ENCODE measurements at places on chromosomes 2 and 18.

DNA sequence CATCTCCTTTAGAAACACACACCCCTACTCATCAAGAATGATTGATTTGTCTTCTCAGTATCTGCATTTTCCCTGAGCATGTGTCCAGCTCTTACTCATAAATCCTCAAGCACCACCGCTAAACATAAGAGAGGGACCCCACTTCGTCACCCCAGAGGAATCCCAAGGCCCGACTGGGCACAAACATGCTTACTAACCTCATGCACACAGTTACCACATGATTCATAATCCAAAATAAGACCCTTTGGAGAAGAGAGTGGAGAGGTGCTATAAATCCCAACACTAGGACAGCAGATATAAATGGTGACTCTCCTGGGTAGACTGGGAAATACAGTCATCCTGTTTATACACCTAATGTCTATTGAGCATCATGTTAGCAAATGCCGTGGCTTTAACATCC lies 843.2 kb upstream of the ID2 start:
- DNase-seq: no peak

DNA sequence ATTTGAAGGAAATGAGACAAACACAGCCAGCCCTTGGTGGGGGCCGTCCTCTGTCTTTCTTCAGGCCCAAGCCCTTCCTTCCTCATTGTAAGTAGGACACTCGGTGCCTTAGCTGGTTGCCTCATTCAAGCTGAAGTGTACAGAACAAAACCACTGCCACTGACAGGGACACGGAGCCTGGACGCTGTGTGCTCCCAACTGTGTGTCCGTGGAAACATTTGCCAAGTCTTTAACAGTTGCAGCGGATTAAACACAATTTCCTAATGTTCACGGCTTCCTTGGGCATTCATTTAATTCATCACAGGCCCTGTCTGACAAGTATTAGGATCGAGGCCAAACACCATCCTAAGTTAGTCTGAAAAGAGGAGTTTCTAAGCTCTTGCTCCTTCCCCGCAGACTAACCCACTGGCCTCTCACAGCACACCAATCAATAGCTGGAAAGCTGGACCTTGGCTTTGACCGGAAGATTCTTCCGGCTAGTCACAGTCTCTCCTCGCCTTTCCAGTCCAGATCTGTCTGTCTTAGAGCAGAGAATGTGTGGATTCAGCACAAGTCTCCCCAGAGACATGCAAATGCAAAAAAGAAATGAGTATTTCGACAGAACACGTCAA lies 68.7 kb upstream of the ACSL3 start:
- DNase-seq: peak; percentile 61

- DNase-seq: no peak
Observed at GRCh38 chr2:200451511-200451910, 58.4 kb downstream of the KCTD18 start.

DNA sequence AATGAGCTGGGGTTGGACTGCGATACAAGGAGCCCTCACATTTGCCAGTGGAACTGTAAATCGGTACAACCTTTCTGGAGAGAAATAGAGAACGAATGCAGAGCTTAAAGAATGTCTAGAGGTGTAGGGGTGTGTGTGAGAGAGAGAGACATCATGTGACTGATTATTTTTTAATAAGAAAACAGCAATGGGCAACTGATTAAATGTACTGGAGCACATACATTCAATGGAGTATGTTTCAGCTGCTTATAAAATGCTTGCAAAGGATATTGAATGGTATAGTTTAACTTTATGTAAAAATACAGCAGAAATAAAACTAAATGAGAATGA lies 391 bp upstream of the TMEM17 start:
- DNase-seq: no peak

DNA sequence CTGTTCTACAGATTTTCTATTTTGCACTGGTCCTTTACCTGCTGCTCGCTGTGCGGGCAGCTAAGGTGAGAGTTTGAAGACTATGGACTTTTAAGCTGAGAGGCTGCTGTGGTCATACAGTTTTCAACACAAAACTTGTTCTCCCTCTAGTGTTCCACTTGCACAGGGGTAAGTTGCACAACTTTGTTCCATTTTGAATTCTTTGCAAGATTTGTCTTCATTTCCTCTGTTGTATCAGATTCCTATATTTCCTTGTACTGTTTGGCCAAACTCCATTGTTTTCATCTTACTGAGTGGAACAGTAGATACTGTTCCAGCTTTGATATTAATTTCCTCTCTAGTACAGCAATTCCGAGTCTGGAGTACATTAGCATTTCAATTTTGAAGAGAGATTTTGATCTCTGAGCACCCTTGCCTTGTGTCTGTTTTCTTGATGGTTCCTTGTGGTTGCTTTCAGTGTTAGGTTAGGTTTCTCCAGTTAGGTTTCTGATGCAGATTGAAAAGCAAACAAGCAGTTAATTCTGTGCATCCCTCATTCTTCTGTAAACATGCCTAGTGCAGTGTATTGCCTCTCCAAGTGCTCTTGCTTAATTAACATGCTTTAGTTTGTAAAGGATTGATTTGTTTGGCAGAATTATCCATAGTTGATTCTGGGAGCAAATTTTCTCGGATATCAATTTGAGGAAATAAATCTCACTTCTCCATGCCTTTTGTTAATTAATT lies 188.8 kb downstream of the PTPRM start:
- DNase-seq: no peak

GRCh38 chr2:2872713-2873449 lies 504.7 kb downstream of the EIPR1 start:
- no peak for DNase-seq

DNA sequence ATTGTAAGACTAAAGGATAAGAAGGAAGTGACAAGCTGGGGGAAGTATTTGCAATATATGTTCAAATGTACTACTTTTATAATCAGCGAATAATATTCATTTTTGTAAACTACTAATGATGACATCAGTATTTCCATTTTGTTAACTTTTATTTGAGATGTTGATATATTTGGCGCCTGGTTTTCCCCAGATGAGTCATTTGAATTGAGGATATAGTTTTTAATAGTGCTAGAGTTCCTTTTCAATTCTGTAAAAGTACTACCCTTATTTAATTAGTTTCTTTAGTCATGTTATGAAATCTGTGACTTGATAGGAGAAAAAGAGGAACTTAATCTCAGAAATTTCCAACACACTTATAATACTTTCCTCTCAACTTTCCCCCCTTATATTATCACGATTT lies 495.3 kb downstream of the IRS1 start:
- no peak for DNase-seq

DNA sequence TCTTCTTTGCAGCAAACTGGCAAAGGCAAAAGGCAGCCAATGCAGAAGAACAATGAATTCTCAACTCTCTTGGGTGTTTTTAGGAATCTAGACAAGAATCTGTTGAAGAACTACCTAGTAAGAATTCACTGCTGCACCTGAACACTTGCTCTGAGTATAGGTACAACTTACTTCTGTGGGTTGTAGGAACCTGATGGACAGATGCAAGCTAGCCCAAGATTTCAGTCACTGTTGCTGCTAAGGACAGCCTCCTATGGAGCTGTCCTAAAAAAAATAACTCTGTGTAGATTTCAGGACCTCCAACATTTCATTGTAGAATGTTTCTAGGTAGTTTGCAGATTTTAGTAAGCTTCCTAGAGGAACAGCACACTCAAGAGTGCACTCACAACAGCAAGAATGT lies 363.5 kb downstream of the CBLN2 start:
- no peak for DNase-seq
